ENCODE measurements at places on chromosomes 6 and 20.

DNA sequence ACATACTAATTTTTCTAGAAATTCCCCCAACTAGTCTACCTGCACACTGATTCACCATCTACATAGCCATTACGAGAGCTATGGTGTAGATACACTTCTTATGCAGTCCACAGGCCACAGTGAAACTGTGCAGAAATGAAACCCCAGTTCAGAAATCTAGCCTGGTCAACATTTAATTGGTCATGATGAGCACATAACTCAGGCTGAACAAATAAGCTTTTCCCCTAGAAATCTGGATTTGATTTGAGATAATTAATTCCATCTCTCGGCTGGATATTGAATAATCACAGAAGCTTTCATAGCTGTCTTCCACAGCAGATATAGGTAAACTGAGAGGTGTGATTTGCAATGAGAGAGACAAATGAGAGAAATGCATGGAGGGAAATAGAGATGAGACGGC is 22.6 kb upstream of the TINAG start:
- DNase-seq = no peak

GRCh38 chr6:101845172-101845571 is 451.7 kb downstream of the GRIK2 start:
- DNase-seq = no peak

- peak; percentile 15 for DNase-seq
These were observed 5.2 kb downstream of the TOX2 start for GRCh38 chr20:43919686-43920403.

DNA sequence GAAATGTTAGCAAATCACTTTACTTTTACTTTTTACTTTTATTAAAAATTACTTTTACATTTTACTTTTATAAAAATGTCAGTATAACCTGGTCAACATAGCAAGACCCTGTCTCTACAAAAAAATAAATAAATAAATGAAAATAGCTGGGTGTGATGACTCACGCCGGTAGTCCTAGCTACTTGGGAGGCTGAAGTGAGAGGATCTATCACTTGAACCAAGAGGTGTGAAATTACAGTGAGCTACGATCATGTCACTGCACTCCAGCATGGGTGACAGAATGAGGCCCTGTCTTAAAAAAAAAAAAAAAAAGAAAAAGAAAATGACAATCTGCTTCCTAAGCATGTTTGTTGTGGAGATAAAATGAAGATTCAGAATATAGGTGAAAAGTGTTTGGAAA is 31.0 kb upstream of the FBXO30 start:
- no peak for DNase-seq

GRCh38 chr6:166739117-166739975 is 112.3 kb upstream of the RPS6KA2 start:
- DNase-seq = no peak

DNA sequence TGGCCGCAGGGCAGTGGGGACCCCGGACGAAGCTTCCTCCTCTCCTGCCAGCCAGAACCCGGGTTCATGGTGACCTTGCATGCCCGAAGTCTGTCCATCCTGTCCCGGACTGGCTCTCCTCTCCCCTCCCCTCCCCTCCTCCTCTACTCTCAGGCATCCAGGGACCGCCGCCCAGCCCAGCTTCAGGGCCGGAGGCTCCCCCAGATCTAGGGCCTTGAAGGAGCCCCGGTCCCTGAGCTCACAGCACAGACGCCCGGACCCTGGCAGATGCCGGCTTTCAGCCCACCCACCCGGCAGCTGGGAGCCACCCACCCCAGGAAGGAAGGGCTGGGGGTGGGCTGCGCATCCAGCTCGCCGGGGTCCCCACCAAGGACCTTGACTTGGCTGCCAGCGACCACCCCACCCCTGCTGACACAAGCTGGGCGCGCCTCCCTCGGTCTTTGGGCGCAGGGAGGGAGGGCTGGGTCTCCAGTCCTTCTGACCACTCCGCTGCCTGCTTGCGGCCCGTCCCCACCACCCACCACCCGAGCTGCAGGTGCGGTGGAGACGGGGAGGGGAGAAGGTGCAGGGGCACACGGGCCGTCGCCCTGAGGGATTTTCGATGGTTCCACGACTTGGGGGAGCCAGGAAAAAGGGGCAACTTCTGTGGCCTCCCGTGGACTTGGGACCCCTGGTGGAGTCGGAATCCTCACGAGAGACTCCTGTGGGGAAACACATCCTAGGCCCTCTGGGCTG is 5.8 kb upstream of the ABHD16B start:
- DNase-seq = peak; percentile 23

- DNase-seq = peak; percentile 17
These were observed 45.8 kb downstream of the AHI1 start for GRCh38 chr6:135451617-135452190.

GRCh38 chr20:57399587-57400155 is 8.5 kb downstream of the RBM38 start:
- peak; percentile 39 for DNase-seq

DNA sequence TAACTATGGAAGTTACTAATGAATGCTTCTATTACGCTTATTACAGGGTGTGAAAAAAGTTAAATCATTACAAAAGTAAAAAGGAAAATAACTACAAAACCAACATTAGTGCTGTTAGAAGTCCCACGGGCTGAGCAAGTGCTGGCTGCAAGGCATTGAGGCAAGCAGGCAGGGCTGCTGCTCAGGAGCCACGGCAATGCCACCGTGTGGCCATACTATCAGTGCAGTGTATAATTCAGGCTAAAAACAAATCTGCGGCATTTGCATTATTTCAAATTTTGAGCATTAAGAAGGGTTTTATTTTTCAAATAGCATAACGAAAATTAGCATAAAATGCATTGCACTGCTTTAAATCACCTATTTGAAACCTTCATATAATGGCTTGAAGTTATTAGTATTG is 17.1 kb downstream of the IFNGR1 start:
- no peak for DNase-seq

GRCh38 chr6:7324520-7324919 is 11.5 kb upstream of the SSR1 start:
- DNase-seq = no peak

DNA sequence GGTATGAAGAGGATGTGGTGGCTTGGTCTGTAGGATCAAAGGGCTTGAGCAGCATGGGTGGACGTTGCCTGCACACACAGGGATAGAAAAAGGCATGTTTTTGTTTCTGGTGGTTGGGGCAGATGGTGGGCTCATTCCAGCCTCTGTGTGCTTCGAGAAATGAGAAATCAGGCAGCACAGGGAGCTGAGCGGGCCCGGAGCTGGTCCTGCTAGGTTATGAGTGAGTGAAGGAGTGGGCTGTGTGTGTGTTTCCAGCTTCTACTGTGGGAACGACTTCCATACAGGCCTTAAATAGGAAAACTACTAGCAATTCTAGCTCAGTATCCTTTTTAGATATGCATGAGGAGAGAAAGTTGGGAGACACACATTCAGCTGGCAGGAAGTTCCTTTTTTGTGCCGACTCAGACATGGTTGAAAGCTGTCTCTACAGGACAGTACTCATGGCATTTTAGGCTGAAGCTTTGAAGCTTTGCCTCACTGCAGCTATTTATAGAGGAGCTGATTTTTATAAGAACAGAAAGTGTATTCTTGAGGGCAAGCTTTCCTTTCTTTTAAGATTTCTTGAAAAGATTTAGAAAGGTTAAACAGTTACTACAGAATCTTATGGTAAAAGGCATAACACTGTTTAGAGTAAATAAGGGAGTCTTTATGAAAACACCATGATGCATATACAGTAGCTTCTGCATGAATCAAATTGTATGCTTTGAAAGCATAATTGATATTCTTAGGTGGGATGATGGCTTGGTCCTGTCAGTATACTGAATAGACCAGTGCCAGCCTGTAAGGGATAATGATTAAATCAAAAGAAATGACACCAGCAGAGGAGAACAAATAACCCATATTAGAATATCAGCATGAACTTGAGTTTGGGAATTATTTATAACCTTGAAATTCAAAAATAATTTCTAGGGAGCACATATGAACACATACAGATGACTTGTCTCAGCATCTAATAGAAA is 104.0 kb upstream of the MAN1A1 start:
- DNase-seq = no peak

DNA sequence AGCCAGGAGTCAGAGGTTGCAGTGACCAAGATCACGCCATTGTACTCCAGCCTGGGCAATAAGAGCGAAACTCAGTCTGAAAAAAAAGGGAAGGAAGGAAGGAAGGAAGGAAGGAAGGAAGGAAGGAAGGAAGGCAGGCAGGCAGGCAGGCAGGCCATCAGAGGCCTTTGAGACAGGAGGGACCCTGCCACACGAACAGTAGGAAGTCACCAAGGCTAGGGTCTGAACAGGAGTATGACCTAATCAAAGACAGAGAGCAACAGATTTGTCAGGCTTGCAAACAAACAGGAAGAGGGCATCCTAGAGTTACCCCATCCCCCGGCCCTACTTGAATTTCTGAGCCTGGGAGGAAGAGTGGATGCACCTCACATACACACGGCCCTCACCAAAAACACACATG is 67.1 kb downstream of the FGD2 start:
- DNase-seq = no peak

- no peak for DNase-seq
These were observed 349.9 kb upstream of the SLC35B3 start for GRCh38 chr6:8785223-8785622.

DNA sequence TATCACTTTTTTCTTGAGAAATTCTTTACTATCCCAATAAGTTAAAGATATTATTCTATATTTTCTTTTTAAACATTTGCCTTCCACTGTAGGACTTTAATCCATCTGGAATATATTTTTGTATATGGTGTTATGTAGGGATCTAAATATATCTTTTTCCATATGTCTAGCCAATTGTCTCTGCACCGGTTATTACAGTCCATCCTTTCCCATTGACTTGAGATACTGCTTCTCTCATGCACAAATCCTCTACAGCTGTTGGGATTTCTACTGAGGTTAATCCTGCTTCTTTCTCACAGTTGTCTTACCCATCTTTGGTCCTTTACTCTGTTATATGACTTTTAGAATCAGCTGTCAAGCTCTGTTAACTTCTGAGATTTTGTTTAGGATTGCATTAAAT is 483.8 kb upstream of the CDH4 start:
- no peak for DNase-seq

DNA sequence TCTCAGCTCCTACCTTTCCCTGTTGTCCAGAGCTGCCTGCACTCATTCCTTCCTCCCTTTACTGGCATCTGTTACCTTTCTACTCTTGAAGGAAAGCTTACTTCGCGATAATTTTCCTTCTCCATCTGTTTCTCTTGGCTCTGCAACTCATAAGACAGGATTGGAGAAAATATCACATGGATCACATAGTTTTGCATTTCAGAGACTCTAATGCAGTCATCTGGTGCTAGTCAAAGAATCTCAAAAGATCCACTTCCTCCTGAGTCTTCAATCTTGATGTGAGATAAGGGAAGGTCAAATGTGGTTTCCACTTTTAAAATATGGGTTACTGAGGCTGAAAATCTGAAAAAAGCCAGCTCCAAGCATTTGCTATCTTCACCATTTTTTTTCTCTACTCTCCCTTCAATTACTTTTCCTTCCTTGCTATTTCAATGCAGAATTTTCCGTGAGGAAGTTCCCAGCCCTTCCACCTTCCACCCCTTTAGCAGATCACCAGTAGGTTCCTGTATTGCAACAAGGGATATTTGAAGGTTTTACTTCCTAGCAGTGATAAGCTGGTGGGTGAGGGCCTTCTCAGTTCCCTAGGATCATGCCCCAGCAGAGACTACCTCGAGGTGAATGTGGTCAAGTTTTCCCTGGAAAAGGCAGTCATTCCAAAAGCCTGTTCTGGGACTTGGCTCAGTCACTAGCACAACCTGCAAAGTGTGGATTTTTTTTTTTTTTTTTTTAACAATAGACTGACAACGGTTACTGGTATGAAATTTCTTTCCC is 62.8 kb upstream of the LRRC1 start:
- no peak for DNase-seq

DNA sequence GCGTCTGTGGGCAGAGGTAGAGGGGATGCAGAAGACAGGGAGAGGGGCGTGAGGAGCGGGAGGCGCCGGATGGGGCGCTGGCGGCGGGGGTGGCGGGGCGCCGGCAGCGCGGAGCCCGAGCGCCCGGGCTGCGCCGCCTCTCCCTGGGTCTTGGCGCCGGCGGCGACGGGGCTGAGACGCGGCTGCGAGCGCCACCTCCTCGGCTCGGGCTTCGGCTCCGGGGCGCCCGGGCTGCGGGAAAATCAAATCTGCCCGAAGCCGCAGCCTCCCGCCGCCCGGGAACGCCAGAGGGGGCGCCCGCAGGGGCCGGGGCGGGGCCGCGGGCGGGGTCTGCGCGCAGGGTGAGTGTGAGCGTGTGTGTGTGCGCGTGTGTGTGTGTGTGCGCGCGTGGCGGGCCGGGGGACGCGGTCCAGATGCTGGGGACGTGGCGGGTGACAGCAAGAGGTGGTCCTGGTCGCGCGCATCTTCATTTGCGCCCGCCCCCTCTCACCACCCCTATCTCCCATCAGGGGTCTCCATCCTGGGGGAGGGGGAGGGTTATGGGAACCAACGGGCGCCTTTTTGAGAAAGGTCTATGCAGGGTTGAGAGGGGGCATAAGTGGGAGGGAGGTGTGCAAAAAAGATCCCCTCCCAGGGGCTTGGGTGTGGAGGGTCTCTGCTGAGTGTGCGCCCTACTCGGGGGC is 646 bp upstream of the CPNE5 start:
- peak; percentile 28 for DNase-seq

DNA sequence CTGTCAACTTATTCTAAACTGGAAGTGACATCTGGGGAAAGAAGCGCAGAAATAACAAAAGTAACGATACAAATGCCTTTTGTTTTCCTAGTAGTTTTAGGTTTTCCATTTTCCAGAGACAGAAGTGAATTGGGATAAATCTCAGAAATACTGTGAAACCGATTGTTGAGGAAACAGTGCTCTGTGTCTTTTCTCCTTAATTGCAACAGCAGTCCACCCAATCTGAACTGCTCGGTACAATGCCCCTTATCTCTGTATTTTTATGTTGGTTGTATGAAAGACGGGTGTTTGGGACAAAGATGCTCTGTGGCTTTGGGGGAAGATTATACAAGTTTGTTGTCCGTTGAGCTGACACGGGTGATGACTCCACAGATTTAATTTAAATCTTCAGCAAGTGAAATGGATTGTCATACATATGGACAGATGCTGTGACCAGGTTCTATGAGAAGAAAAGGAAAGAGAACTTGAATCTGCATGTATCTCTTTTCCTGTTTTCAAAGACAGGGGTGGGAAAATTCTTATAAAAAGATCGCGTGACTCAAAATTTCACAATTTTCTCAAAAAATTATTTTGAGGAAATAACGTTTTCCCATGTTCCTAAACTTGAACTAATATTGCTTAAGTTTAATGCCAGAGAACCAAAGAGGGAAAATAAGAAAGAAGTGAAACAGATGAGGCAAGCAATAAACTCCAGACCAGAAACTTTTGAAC is 41.2 kb downstream of the SASH1 start:
- no peak for DNase-seq

- no peak for DNase-seq
These were observed 23.1 kb downstream of the LBP start for GRCh38 chr20:38369389-38369788.

All from NCI-H1417 (cell line).